ENCODE measurements at places on chromosomes 3 and 15. TPM values are rescaled to one million over a fixed set of nuclear protein-coding genes. Genes with fewer than 3 reads are reported as not detected.

The ZBTB38 gene
- total RNA-seq = 18.4 TPM

The SPINK8 gene
- 1.6 TPM for total RNA-seq

The HCLS1 gene
- 5.1 TPM for total RNA-seq

The CCR2 gene
- 0.48 TPM for total RNA-seq

The DISP2 gene
- total RNA-seq = 0.28 TPM

The ZIC1 gene
- 0.36 TPM for total RNA-seq

The DUOXA1 gene
- total RNA-seq = 131 TPM

The NME9 gene
- total RNA-seq = not detected

The GP9 gene
- total RNA-seq = not detected

The CHL1 gene
- total RNA-seq = 10.0 TPM

The ABI3BP gene
- 7.1 TPM for total RNA-seq

The CFAP44 gene
- total RNA-seq = 2.9 TPM

Measured in esophagus mucosa (tissue), 1 donor.